ENCODE measurements at places on chromosomes 1 and 21. TPM values are rescaled to one million over a fixed set of nuclear protein-coding genes. Genes with fewer than 3 reads are reported as not detected.

The FBXO42 gene
- total RNA-seq: 17.5 TPM

The S100A7A gene
- not detected for total RNA-seq

The KANK4 gene
- total RNA-seq: under 0.01 TPM

The VANGL2 gene
- 3.8 TPM for total RNA-seq

The ANKRD65 gene
- total RNA-seq: 0.54 TPM

The TTC39A gene
- 0.54 TPM for total RNA-seq

The ADAMTSL4 gene
- 10.5 TPM for total RNA-seq

The PRPF38B gene
- 31.0 TPM for total RNA-seq

The IGSF5 gene
- total RNA-seq: not detected

The SPATC1L gene
- 21.5 TPM for total RNA-seq

The TRAPPC10 gene
- 29.9 TPM for total RNA-seq

The ADORA3 gene
- 0.54 TPM for total RNA-seq

The FCGR1A gene
- total RNA-seq: 6.2 TPM

The SMIM34 gene
- not detected for total RNA-seq

The RCAN3 gene
- total RNA-seq: 11.6 TPM

The CYP2J2 gene
- 0.54 TPM for total RNA-seq

The DIO1 gene
- total RNA-seq: not detected

The IGSF9 gene
- total RNA-seq: 0.54 TPM

The C4BPA gene
- total RNA-seq: not detected

The PRRX1 gene
- not detected for total RNA-seq

The GJA8 gene
- total RNA-seq: not detected

The PDZK1 gene
- total RNA-seq: under 0.01 TPM

The CHAF1B gene
- total RNA-seq: 2.4 TPM

Data from hematopoietic multipotent progenitor cell (in vitro differentiated cells).